ENCODE measurements at places on chromosomes 1 and 21.

DNA sequence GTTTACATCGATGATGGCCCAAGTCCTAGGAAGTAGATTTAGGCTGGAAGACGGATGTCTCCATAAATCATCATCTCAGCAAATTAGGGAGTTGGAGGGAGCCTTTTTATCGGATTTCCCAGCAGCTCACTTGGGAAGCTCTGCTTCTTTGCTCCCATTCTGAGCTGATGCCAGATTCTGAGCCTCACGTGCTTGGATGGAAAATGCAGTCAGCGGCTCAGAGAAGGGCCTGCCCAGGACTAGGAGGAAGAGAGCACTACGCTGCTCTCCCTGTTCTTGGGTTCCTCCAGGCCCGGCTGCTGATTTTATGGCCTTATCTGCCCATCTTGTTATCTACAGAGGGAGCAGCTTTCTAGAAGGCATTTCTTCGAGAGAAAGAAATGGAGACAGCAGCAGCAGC, 42.0 kb downstream of the UBIAD1 start:
- DNase-seq, result no peak

DNA sequence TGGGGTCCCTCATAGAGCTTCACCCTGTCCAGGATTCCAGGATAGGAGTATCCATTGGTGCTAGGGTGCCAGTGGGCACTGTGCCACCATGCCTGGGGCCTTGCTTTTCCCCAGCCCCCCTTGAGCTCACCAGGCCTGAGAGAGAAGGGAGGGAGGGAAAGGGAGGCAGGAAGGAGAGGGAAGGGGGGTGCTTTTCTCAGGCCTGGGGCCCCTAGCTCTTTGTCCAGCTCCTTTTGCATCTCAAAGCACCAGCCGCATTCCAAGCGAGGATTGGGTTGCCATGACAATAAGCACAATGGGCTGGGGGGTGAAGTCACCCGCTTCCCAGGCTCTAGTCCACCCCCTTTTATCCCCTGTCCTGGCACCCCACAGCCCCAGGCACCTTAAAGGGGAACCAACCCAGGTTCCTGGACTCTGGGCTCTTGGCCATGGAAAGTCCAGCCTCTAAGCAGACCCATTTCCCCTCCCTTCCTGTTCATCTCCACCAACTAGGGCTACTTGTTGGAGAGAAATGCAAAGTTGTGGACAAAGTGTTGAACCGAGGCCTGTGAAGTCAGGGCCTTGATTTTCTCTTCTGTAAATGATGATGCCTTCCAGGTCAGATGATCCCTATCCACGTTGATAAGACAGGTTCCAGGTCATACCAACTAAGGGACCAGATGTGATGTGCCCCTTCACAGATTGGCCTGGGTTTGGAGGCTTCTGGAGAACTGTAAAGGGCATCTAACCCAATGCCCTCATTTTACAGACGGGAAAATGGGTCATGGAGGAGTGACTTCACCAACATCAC, 11.4 kb downstream of the THBS3 start:
- DNase-seq, result no peak

DNA sequence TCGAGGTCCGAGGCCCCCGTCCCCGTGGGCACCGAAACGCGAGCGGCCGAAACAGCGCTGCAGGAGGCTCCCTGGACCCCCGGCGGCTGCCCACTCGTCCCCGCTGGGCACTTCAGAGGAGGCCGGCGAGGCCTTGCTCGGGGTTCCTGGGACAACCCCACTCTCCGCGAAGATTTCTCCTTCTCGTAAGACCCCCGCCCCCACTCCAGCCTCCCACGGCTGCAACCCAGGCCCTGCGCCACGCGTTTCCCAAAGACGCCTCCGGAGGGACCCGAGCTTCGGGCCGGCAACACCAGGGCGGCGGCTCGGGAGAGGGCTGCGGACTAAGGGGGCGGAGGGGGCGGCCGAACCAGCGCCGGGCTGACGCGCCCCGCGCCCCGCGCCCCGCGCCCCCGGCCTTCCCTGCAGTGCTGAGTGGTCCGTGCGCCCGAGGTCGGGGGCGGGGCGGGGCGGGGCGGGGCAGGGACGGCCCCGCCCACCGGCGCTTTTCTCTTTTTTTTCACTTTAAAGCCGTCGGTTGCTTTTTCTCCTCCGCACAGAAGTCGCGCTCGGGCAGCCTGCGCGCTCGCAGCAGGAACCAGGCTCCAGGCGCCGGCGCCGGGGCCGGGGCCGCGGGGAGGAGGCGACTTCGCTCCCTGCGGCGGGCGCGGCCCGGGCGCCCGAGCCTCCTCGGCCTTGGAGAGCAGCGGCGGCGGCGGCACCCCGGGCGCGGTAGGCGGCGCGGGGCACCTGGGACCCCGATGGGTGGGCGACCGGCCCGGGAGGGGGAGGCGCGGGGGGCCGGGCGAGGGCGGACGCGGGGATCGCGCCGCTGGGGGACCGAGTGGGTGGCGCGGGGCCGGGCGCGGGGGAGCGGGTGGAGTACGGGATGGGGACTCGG, at the start of gene SPSB1:
Gene SPSB1, plus strand, starts transcription at position 534 of the 880 bp plus-strand sequence. CDS start 62,998 bp downstream, outside the sequence.
- peak; percentile 67 for DNase-seq

GRCh38 chr1:80993154-80993980, 807.4 kb upstream of the ADGRL2 start:
- DNase-seq, result no peak

- no peak for DNase-seq
Measured at GRCh38 chr1:108719656-108720435, 7.1 kb downstream of the FNDC7 start.

GRCh38 chr1:119391749-119392148, 23.2 kb downstream of the HAO2 start:
- DNase-seq, result no peak

DNA sequence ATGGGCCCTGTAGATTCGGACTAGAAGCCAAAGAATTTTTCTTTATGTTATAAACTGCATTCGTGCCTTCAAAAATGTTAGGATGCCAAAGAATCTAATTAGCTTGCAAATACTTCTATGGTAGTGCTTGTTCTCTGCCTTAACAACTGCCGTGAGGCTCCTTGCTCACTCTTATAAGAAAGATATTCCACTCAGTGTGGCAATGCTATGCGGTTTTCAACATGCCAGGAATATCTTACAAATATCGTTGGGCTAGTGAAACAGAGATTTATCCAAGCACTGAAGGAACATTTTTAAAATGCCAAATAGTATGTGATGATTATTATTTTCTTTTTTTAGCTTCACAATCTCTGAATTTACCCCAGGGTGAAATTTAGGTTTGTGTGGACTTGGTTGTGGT, 198.2 kb downstream of the GREM2 start:
- no peak for DNase-seq

GRCh38 chr1:77585610-77586314, 96.7 kb downstream of the ZZZ3 start:
- DNase-seq, result no peak

GRCh38 chr1:111878649-111879048, 110.8 kb downstream of the KCND3 start:
- no peak for DNase-seq

- no peak for DNase-seq
Measured at GRCh38 chr21:31316488-31317169, 27.4 kb downstream of the TIAM1 start.

DNA sequence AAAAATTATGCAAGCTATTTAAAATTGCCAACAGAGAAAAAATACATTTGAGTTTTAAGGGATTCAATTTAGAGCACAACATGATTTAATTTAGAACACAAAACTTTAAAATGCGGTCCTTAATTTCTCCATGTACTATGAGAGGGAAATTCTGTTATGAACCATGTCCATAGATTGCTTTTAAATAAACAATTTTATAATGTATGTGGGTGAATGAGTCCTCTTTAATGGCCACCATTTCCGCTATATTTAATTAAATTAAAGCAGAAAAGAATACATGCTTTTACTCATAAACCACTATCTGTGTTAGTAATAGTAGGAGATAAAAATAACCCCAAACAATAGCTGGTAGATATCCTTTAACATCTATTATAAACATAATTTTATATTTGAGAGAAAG, 914.6 kb downstream of the LTN1 start:
- no peak for DNase-seq

DNA sequence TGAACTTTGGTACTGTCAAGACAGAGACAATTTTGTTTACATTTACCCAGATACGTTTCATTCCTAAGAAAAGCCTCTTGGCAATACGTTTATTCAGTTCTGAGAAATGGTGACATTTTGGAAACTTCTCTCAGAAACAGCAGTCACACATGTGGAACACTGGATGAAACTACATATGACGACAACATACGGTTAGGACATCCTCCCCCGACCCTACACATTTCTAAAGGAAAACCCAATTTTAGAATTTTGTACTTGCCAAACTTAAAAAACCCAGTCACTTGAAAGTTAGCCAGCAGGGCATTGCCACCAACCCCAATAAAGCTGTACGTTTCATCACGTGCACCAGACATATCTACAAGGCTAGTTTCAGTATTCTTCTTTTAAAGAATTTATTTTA, 56.8 kb downstream of the ITGB3BP start:
- no peak for DNase-seq

GRCh38 chr21:9755611-9756010, 765.8 kb upstream of the TPTE start:
- no peak for DNase-seq

DNA sequence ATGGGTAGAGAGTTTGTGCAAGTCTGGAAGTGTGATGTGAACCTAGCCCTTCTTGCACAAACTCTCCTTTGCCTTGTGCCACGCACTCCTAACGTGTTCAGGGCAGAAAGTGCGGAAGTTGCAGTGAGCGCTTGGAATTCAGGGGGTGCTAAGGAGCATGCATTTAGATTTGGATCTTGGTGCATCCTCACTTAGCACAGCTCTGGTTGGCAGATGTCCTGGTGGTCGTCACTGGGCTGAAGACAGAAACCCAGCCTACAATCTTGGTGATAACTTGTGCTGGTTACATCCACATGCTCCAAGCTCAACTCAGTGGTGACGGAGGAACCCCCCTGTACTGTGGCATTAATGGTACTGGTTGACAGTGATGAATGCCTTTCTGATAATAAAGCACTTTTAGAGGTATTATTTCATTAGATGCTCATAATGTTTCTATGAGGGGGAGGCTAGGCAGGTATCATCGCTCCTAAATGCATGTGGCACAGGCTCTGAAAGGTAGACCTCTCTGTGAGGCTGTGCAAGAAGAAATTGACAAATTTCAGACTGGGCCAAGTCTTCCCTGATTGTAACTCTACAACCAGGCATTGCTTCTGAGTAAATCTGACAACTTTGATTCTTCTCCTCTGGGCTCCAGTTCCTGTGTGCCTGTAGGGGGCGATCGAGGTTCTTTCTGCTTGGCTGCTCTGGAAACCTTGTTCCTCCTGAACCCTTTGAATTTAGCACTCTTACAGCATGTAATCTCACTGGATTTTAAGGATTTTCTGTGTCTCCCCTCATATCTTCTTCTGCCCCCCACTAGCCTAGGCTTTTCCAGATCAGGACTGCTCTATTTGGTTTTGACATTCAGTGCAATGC, 40.6 kb downstream of the MAPKAPK2 start:
- no peak for DNase-seq

DNA sequence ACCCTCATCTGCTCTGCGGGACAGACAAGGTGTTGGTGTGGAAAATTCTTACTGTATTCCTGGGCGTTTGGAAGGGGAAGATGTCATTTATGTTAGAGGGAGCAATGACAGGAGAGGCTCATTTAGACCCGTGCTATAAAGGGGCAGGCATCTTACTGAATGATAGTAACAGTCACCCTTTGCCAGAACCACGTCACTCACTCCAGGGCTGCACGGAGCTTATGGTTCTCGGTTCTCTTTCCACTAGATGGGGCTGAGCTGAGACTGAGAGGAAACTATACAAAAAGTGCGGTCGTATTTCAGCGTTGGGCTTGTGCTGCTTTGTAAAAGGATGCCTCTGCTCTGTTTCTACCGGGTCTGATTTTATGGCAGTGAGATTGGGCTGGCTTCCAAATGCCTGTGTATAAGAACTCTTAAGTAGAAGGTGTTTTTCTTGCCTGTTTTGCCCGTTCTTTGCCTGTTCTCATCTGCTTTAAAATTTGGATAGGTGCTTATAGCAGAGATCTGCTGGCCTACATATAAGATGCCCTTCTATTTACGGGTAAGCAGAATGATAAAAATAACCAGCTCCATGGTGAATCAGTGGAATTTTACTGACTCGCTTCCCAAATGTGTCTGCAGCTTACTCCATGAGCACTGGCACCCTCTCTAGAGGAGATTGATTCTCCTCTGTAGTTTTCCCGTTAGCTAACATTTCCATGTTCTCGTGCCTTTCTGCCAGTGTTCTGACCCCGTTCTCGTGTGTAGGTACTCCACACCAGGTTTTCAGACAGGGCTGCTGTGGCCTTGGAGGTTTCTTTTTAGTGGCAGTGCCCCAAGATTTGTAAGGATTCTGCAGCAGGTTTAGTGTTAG, 55.9 kb downstream of the MRPS6 start:
- DNase-seq, result peak; percentile 74

DNA sequence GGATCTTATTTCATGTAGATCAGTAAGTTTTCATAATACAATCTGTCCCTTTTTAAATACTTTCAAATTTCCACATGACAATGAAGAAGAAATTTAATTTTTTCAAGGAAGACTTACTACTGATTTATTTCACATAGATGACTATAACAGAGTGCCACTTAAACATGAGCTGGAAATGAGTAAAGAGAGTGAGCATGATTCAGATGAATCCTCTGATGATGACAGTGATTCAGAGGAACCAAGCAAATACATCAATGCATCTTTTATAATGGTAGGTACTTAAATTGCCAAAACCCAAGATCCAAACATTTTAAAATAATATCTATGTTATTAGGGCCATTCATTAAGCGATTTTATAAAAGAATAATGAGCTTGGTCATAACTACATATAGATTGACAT, 110.4 kb downstream of the PTPRC start:
- DNase-seq, result no peak

DNA sequence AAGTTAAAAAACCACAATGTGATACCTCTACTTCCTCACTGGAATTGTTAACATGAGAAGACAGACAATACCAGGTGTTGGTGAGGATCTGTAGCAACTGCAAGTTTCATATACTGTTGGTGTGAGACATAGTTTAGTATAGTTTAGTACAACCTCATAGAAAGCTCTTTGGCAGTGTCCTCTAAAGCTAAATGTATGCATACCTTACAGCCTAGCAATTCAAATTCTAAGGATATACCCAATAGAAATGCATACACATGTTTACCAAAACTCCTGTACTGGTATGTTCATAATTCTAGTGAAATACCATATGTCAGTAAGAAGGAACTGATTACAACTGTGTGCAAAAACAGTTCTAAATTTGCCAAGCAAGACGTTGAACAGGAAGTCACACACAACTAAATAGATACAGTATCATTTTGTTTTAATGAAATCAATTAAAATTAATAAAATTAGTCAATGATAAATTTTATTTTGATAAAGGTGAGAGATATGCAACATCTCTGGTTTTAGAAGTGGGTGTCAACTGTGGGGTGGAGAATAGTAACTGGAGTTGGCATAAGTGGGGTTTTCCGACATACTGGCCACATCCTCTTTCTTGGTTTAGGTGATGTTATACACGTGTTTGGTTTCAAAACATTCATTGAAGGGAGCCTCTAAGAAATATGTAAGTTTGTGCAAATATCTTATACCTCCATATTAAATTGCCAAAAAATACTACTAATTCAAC, 450.7 kb downstream of the PTPRC start:
- DNase-seq, result no peak

- DNase-seq, result no peak
Measured at GRCh38 chr1:242016479-242016878, 17.6 kb upstream of the MAP1LC3C start.

GRCh38 chr1:199242601-199243000, 603.8 kb downstream of the PTPRC start:
- DNase-seq, result no peak
